ENCODE measurements at places on chromosomes 2 and 18. TPM values are rescaled to one million over a fixed set of nuclear protein-coding genes. Genes with fewer than 3 reads are reported as not detected.

The NGEF gene
- not detected for total RNA-seq

The MSGN1 gene
- total RNA-seq = not detected

The ERICH2 gene
- total RNA-seq = not detected

The GYPC gene
- total RNA-seq = 135 TPM

The SNORC gene
- total RNA-seq = 0.33 TPM

The TFCP2L1 gene
- total RNA-seq = not detected

The SERPINB11 gene
- total RNA-seq = not detected

The SLC19A3 gene
- total RNA-seq = 7.9 TPM

The SP110 gene
- total RNA-seq = 110 TPM

The GTF2A1L gene
- total RNA-seq = not detected

The MAP2 gene
- 6.0 TPM for total RNA-seq

The CTAGE1 gene
- total RNA-seq = not detected

The CYS1 gene
- 1.5 TPM for total RNA-seq

The ALPP gene
- not detected for total RNA-seq

The WDR12 gene
- 98.4 TPM for total RNA-seq

The ABCG5 gene
- total RNA-seq = not detected

The MTHFD2 gene
- total RNA-seq = 42.3 TPM

The ANKRD53 gene
- total RNA-seq = 0.46 TPM

The STARD6 gene
- total RNA-seq = not detected

The KCNS3 gene
- total RNA-seq = 57.1 TPM

The RUFY4 gene
- not detected for total RNA-seq

The MC2R gene
- total RNA-seq = not detected

The DSG4 gene
- total RNA-seq = not detected

The ZNF2 gene
- 8.7 TPM for total RNA-seq

The KYNU gene
- 134 TPM for total RNA-seq

The CREG2 gene
- 0.46 TPM for total RNA-seq

The PDCD1 gene
- not detected for total RNA-seq

The KIAA2012 gene
- total RNA-seq = not detected

The NTSR2 gene
- not detected for total RNA-seq

The CD8A gene
- total RNA-seq = not detected

The STAT4 gene
- total RNA-seq = 0.67 TPM

The RAB6C gene
- total RNA-seq = not detected

The SPP2 gene
- total RNA-seq = not detected

The M1AP gene
- not detected for total RNA-seq

The PLEK gene
- total RNA-seq = not detected

The CCDC178 gene
- total RNA-seq = not detected

The SCN7A gene
- not detected for total RNA-seq

The MAP3K19 gene
- not detected for total RNA-seq

The DNAJC10 gene
- 89.1 TPM for total RNA-seq

The LIMS4 gene
- 1.1 TPM for total RNA-seq

The MARCO gene
- not detected for total RNA-seq

The REG3A gene
- total RNA-seq = not detected

The MATN3 gene
- total RNA-seq = 1.3 TPM

The PARD3B gene
- total RNA-seq = 7.7 TPM

The MDH1B gene
- 1.4 TPM for total RNA-seq

The LBH gene
- 20.3 TPM for total RNA-seq

The TLX2 gene
- total RNA-seq = not detected

The GKN2 gene
- not detected for total RNA-seq

The ARHGAP15 gene
- total RNA-seq = 1.4 TPM

The KCNG2 gene
- total RNA-seq = not detected

The ATP6V1C2 gene
- total RNA-seq = 1.5 TPM

The SPATA3 gene
- total RNA-seq = not detected

The MAPRE2 gene
- total RNA-seq = 16.5 TPM

The AGXT gene
- not detected for total RNA-seq

The RAB12 gene
- 53.6 TPM for total RNA-seq

The POTEC gene
- total RNA-seq = not detected

The LBX2 gene
- total RNA-seq = 4.1 TPM

The CRYBA2 gene
- 0.34 TPM for total RNA-seq
